ENCODE measurements at places on chromosomes 6 and 20.

GRCh38 chr20:19113343-19113930 is 99.0 kb upstream of the SLC24A3 start:
- DNase-seq, result no peak

DNA sequence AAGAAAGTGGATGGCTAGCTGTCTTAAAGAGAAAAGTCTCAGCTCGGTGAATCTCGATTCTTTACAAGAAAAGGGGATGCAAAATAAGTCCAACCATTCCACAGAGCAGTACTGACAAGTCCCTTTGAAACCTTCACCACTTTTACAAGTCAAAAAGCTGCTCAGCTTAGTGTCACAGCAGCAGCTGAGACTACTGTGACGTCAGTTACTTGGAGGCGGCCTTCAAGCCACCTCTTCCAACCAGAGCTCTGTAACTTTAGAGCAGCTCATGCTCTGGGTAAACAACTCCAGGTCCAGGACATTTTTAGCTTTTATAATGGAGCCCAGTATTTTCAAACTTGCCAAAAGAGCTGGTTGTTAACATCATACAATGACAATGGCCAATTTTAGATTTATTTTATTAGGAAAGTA is at the start of gene KIAA0408:
KIAA0408 (minus strand) TSS at position 159 of the 411 bp plus-strand sequence. CDS start 5,408 bp downstream, outside the sequence.
- DNase-seq, result peak; percentile 61

GRCh38 chr20:38256966-38257365 is 3.6 kb downstream of the KIAA1755 start:
- DNase-seq, result no peak

DNA sequence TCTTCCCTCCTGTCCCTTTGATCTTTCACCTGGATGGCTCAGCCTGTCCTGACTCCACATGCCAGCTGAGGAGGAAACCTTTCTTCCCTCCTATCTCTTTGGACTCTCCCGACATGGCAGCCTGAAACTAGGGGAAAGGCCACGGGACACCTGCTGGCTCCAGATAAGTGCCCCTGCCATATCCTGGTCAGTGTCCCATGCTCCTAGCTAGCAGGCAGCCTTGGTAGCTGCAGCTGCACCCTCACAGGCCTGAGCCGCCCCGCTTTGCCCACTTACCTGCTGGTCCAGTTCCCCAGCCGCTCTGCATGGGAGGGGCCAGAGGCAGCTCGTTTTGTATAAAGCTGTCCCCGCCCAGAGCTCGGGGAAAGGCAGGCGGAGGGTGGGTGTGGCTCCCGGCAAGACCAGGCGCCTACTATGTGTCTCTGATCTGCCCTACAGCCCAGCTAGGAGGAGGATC is 7.4 kb upstream of the SLC52A3 start:
- DNase-seq, result no peak

GRCh38 chr6:147566244-147566898 is 57.9 kb downstream of the SAMD5 start:
- DNase-seq, result no peak

DNA sequence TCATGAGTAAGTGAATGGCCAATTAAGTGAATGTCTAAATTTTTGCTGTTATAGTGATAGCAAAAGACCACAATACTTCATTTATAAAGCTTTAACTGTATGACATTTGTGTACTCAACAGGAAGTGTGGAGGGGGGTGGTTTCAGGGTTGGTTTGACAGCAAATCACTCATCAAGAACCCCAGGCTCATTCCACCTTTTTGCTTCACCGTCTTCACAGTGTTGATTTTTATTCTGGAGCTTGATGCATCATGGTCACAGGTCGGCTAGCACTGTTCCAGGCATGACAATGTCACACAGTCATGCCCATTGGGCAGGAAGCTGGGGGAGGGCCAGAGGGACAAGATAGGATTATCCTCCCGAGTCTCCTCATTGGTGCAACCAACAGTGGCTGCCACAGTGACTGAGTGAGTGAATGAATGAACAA is 75.0 kb downstream of the MDGA1 start:
- no peak for DNase-seq

GRCh38 chr6:12160326-12160725 is 129.8 kb upstream of the EDN1 start:
- peak; percentile 69 for DNase-seq

- no peak for DNase-seq
Measured at GRCh38 chr20:53792946-53793536, 199.4 kb upstream of the ZNF217 start.

DNA sequence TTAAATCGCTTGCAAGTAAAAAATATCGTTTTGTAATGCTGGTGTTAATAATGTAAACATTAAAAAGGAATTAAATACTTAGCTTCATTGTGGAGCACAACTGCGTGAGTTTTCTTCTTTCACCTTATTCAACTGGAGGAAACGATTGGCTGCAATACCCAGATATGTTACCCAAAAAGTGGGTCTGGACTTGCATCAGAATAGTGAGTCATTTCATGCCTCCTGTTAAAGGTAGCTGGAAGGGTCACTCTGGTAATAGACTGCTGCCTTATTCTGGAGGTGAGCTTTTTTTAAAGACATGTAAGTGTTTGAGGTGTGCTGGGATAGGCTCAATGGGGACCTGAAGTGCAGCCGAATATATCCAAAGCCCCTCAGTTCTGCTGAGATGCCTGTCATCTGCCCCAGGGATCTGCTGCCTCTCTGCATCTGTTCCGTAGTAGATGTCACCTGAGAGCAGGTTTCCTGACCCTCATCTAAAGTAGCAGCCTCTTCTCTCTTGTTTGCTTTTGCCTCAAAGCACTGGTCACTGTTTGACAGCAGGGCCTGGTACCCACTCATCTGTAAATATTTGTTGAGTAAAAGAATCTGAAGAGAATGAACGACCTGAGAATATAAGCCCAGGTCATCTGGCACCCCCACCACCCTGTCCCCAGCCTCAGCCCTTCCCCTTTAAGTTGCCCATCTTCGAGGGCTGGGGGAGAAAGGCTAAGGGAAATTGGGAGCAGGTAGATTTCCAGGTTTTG is 5.6 kb upstream of the UQCC2 start:
- no peak for DNase-seq

DNA sequence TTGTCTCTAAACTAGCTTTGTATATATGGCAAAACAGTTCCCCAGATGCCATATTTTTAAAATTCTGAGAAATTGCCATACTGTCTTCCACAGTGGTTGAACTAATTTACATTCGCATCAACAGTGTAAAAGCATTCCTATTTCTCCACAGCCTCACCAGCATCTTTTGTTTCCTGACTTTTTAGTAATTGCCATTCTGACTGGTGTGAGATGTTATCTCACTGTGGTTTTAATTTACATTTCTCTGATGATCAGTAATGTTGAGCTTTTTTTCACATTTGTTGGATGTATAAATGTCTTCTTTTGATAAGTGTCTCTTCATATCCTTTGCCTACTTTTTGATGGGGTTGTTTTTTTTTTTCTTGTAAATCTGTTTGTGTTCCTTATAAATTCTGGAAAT is 1222.7 kb upstream of the CITED2 start:
- DNase-seq, result no peak

DNA sequence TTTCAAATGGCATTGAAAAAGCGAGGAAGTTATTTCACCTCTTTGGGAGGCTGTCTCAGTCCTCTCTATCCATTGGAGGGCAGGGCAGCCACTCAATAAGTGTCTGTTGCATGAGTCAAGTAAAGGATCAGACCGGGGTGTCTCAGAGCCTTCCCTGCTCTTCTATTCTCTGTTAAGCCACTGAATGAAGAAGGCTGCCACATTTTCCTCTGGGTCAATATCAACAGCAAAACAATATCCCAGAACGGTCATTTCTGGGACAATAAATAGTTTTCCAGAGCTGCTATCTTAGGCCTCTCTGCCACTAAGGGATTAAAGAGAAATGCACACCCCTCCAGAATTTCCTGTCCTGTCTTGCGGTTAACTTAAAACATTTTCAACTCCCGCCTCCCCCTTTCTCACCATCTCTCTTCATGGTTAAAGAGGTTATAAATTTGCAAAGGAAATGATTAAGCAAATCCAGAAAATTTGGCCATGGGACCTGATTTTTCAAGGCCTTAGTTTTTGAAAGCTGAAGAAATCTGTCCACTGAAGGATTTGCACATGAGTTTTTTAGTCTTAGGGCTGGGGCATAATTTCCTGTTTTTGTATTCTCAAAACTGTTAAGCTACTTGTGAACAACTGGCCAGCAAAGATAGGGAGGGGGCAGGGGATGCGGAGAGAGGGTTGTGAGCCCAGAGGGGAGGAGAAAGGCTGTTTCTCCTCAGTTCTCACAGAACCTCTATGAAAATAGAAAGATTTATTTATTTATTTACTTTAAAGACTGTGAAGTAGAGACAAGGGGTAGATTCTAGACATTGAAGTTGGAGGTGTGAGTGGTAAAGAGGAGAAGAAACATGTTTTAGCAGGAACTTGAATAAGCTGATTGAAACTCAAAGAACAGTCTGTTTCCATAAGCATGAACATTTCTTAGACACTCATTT is 135.7 kb downstream of the BCAS1 start:
- DNase-seq, result peak; percentile 90

GRCh38 chr20:46202766-46203509 is 84.8 kb downstream of the CD40 start:
- DNase-seq, result no peak

DNA sequence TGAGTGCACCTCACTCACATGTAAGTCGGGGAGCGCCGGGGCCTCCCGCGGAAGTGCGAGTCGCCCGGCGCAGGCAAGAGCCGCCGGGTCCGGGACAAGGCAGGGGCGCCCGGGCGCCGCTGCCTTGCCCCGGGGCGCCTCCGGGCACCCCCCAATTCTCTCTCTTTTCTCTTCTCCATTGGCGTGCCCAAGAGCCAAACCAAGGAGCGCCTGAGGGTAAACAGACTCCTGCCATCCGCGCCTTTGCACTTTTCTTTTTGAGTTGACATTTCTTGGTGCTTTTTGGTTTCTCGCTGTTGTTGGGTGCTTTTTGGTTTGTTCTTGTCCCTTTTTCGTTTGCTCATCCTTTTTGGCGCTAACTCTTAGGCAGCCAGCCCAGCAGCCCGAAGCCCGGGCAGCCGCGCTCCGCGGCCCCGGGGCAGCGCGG is 36.8 kb downstream of the GNAS start:
- DNase-seq, result no peak

GRCh38 chr6:33992191-33992590 is 153.7 kb downstream of the GRM4 start:
- no peak for DNase-seq

DNA sequence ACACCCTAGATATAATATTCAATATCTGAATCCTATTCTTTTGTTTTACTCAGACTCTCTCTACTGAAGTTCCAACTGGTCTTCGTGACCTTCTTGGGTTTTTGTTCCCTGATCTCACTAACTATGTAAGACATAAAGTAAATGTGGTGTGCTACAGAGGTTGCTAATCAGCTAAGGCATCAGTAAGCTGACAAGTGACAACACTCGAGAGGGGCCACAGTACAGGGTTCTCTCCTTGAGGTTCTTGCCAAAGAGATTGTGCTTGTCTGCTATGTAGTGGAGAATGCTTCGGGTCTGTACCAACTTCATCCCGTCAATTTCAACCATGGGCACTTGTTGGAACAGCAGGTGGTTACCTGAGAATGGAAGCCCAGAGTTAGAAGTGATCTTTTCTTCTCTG is 9.9 kb downstream of the GSTA4 start:
- DNase-seq, result no peak

Data from HCEC 1CT (cell line).